AG08395 (cell line): ENCODE measurements at places on chromosomes 6 and 20.

GRCh38 chr20:54132612-54133433 lies 41.0 kb downstream of the CYP24A1 start:
- peak; percentile 84 for DNase-seq

DNA sequence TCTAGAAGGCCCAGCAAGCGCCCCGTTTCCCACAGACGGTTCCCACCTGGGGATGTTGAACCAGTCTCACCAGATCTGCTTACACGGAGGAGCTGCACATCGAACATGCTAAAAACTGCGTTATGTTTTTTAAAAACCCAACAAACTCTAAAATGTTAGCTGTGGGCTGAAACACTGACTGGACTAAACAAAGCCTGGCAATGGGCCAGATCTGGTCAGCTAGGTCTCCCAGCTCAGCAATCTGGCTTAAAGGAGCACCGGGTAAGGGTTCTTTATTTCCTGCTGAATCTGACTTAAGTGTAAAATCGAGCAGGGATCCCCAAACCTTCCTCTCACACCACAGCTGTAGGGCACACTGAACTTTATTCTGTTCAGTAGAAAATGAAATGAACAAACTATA lies 156.9 kb downstream of the FOXC1 start:
- DNase-seq: no peak

DNA sequence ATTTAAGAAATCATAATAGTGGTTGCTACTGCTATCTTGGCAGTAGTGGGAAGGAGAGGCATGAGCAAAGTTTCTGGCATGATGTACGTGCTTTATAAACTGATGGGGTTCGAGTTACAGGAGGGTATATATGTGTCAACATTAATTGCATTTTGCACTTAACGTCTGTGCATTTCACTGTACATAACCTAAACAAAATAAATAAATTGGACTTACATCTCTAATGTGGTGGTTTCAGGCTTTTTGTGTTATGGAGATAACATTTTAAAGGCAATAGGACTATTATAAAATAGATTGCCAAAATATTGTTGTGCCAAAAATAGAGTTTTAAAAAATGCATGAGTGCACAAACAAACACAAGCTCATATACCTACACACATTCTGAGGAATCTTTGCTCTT lies 1001.1 kb upstream of the GJE1 start:
- DNase-seq: no peak

- DNase-seq: no peak
Measured at GRCh38 chr6:55678330-55679224, 99.6 kb upstream of the HMGCLL1 start.

GRCh38 chr6:3412779-3413500 lies 43.9 kb downstream of the SLC22A23 start:
- no peak for DNase-seq

DNA sequence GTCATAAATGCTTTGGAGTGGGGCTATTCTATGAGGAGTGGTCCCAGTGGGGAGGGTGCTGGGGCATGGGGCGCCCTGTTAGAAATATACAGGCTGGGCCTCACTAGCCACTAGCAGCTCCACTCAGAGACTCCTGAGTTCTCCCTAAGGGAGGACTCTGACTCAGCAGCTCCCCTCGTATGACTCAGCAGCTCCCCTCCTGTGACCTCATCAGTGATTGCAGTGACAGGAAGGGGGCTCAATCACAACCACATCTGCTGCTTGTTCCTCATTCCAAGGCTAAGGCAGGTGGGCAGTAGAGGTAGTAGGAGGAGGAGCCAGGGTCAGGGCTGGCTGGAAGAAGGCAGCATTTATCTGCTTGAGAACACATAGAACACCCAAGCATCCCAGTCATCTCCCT lies 73.7 kb downstream of the PRND start:
- DNase-seq: peak; percentile 87

GRCh38 chr6:33213166-33213988 lies 5.1 kb downstream of the RING1 start:
- peak; percentile 51 for DNase-seq

DNA sequence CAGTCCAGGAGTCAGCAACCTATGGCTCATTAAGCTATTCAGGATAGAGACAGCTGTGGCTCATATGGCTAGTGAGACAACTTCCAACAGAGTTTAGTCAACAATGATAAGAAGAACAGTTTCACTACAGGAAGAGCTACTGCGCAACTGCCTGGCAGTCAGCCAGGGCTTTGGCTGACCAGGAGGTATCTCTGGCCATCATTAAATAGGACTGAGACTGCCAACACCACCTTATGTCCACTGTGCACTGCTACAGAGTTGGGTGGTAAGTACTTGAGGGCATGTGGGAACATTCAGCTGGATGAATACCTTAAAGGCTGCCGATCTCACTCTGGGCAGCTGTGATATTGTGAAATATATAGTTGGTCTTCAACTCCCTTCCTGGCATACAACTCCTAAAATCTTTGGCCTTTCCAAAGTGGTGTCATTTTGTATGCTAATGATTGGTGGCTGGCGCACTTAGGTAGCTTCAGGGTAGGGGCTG lies 52.2 kb upstream of the FAM83C start:
- DNase-seq: peak; percentile 49
